ENCODE measurements at places on chromosomes 16 and 17. TPM values are rescaled to one million over a fixed set of nuclear protein-coding genes. Genes with fewer than 3 reads are reported as not detected.

RGS11 gene
- total RNA-seq, result 1.1 TPM

ATP2C2 gene
- total RNA-seq, result not detected

IGFALS gene
- not detected for total RNA-seq

TBX21 gene
- not detected for total RNA-seq

NPTX1 gene
- 0.15 TPM for total RNA-seq

CIBAR2 gene
- total RNA-seq, result not detected

HSPB9 gene
- total RNA-seq, result not detected

ACSM2B gene
- 0.05 TPM for total RNA-seq

STH gene
- total RNA-seq, result not detected

AOC3 gene
- total RNA-seq, result 0.40 TPM

SEC14L5 gene
- not detected for total RNA-seq

SNX20 gene
- 0.07 TPM for total RNA-seq

RPA1 gene
- total RNA-seq, result 36.0 TPM

RNF43 gene
- total RNA-seq, result not detected
